ENCODE measurements at places on chromosomes 7 and 10.

DNA sequence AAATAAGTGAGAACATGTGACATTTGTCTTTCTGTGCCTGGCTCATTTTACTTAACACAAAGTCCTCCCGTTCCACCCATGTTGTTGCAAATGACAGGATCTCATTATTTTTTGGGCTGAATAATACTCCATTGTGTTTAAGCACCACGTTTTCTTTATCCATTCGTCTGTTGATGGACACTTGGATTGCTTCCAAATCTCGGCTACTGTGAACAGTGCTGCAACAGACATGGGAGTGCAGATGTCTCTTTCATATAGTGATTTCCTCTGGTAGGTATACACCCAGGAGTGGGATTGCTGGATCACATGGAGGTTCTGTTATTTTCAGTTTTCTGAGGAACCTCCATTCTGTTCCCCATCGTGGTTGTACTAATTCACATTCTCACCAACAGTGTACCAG is 264.4 kb upstream of the GALNT17 start:
- no peak for DNase-seq

GRCh38 chr7:107152011-107152410 is 16.8 kb upstream of the HBP1 start:
- no peak for DNase-seq

GRCh38 chr7:142901426-142902259 is 16.1 kb upstream of the TRPV6 start:
- no peak for DNase-seq

GRCh38 chr7:112985377-112985987 is 101.1 kb downstream of the GPR85 start:
- no peak for DNase-seq

GRCh38 chr7:83672157-83672556 is 23.2 kb upstream of the SEMA3E start:
- no peak for DNase-seq
